ENCODE measurements at places on chromosomes 2 and 18.
A peak's percentile ranks its signal among the peaks of the same experiment; 100 is the strongest.

- no peaks in the 10 kb centered on the region for H3K27me3 ChIP-seq
- H3K4me1 ChIP-seq = no peaks in the 10 kb centered on the region
- no peak for DNase-seq
- H3K4me3 ChIP-seq = no peak overlapping the region
- H3K27ac ChIP-seq = no peak overlapping the region
These were observed 3.6 kb upstream of the MC2R start for GRCh38 chr18:13918898-13919297.

DNA sequence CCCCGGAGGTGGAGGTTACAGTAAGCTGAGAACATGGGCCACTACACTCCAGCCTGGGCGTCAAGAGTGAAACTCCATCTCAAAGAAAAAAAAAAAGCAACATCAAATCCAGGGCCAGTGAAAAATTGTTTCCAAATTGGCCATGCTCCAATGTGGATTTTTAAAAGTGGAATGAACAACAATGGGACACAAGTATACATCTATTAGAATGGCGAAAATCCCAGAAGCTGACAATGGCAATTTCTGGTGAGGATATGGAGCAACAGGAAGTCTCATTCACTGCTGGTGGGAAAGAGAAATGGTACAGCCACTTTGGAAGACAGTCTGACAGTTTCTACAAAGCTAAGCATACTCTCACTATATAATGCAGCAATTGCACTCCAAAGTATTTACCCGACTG lies 161.4 kb downstream of the UXS1 start:
- H3K4me3 ChIP-seq = no peak overlapping the region
- H3K27me3 ChIP-seq = no peaks in the 10 kb centered on the region
- no peak for DNase-seq
- no peak overlapping the region for H3K27ac ChIP-seq
- H3K36me3 ChIP-seq = no peaks in the 10 kb centered on the region
- no peaks in the 10 kb centered on the region for H3K4me1 ChIP-seq

DNA sequence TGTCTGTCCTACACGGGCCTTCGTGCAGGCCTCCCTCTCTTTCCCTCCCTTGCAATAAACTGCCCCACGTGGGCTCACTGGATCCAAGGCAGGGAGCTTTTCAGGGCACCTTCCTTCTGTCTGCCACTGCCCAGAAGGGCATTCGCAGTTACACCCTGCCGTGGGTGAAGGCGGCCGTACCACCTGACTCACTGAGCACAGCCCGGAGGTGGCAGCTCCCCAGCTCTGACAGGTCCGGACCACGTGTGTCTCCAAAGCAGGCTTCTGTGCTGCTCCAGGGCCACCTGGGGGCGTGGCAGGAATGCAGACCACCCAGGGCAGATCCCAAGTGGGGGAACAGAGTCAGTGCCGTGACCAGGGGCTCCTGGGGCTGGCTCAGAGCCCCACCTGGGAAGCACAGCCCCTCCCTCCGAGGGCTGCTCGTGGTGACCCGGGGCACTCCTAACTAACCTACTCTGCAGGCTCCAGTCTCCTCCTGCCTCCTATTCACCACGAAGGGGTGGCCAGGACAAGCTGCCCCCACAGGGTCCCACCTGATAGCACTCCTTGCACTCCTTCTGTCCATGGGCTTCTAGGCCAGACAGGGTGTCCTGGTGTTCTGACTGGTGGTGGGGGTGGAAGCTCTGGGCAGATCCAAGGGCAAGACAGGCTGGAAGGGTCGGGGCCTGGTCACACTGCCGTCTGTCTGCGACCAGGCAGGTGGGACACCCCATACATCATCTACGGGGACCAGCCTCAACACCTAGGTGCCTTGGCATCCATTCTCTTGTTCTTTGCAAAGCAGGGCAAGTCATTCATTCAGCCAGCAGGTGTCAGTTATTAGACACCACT lies 9.7 kb downstream of the SNED1 start:
- H3K27me3 ChIP-seq = no peaks in the 10 kb centered on the region
- no peaks in the 10 kb centered on the region for H3K4me1 ChIP-seq
- H3K36me3 ChIP-seq = no peaks in the 10 kb centered on the region
- no peak overlapping the region for H3K4me3 ChIP-seq
- H3K27ac ChIP-seq = no peak overlapping the region
- DNase-seq = peak; percentile 18

DNA sequence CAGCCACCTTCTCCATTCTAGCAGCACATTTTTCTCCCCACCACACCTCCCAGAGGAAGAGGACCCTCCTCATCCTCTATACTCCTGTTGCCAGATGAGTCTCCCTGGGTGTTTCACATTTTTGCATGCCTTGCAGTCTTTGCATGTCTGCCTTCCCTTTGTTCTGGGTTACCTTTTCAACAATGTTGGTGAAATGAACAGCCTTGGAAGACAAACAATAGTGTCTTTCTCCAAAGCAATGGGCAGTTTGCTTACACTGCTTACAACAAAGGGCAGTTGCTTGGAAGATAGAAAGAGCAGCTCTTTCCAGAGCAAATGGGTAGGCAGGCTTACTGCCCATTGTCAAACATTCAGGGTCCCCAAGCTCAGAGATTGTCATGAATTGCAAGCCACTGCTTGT lies 14.5 kb upstream of the SEH1L start:
- H3K27me3 ChIP-seq = no peaks in the 10 kb centered on the region
- no peaks in the 10 kb centered on the region for H3K36me3 ChIP-seq
- no peak overlapping the region for H3K4me3 ChIP-seq
- no peak overlapping the region for H3K27ac ChIP-seq

DNA sequence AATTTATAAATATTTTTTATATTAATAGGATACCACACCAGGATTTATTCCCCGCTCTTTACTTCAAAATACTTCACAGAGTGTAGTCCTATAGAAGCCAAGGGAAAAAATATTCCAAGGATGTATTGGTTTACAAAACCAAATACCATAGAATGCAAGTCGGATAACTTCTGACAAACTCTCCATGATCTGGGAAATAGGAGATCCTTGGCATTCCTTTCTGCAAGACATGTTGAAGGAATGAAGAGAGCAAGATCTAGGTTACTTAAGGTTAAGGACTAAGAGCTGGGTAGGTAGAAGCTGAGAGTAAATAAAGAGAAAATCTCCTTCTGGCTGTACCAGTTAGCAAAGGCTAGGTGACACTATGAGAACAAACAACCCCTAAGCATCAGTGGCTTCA lies 141.2 kb downstream of the LRATD1 start:
- no peaks in the 10 kb centered on the region for H3K4me1 ChIP-seq
- H3K36me3 ChIP-seq = no peaks in the 10 kb centered on the region
- DNase-seq = no peak
- H3K4me3 ChIP-seq = no peak overlapping the region
- H3K27ac ChIP-seq = no peak overlapping the region

DNA sequence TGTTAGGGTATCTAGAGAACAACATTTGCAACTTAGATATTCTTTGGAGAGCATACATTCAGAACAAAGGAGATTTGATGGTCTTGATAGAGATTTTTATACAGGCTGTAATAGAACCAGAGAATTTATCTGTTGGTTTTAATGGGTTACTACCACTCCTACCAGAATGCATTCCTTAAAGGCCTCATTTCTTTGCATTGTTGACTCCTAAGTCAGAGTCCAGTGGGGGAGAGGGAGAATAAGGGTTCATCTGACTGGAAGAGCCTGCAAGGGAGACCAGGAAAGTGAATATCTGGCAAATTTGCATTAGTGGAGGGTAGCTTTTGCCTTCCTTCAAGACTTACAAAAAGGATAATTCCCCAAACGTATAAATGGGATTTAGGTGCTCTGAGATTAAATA lies 29.7 kb downstream of the AGPS start:
- H3K4me3 ChIP-seq = no peak overlapping the region
- H3K27me3 ChIP-seq = no peaks in the 10 kb centered on the region
- H3K27ac ChIP-seq = no peak overlapping the region
- H3K36me3 ChIP-seq = no peaks in the 10 kb centered on the region

DNA sequence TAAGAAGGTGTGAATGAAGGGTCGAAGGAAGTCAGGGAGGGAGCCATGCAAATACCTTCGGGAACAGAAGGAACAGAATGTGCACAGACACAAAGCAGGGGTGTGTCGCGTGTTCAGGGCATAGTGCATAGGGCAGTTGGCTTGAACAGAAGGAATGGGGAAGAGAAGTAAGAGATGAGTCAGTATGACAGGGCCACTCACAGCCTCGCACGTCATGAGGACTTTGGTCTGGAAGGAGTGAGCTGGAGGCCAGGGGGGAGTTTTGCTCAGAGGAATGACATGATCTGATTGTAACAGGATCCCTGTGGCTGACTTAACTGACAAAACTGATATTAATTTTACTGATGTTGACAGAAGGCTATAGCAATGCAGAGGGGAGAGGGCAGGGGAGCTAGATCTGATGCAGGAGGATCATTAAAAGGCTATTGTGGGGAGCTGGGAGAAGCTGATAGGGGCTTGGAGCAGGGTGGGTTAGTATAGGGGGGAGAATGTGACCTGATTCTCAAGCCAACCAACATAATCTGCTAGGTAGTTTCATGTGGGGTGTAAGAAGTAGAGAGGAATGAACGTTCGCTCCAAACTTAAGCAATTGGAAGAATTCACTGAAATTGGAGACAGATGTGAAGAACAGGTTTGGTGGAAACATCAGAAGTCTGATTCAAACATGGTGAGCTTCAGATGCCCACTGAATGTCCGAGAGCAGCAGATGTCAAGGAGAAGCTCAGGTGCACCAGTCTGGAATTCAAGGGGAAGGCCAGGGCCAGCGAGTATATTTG lies 60.4 kb upstream of the COPS8 start:
- H3K36me3 ChIP-seq = no peaks in the 10 kb centered on the region
- H3K4me1 ChIP-seq = no peaks in the 10 kb centered on the region
- no peak overlapping the region for H3K27ac ChIP-seq
- no peak overlapping the region for H3K4me3 ChIP-seq
- H3K27me3 ChIP-seq = no peaks in the 10 kb centered on the region

DNA sequence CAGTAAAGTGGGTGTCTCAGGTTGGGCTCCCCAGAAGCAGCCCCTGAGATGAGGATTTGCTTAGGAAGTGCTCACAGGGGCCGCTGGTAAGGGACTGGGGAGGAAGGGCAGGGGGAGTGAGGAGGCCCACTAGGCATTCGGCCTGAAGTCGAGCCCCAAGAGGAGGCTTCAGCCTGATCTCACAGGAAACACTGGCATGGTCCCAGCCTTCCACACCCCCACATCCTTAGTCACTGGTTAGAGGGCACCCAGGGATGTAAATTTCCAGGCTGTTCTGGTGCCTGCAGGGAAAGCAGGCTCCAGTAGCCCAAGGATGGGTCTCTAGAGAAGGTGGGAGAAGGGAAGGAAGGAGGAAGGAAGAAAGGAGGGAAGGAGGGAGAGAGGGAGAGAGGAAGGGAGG lies 22.4 kb upstream of the KCNK3 start:
- H3K27me3 ChIP-seq = no peaks in the 10 kb centered on the region
- H3K4me1 ChIP-seq = no peaks in the 10 kb centered on the region
- no peaks in the 10 kb centered on the region for H3K36me3 ChIP-seq
- no peak overlapping the region for H3K27ac ChIP-seq

DNA sequence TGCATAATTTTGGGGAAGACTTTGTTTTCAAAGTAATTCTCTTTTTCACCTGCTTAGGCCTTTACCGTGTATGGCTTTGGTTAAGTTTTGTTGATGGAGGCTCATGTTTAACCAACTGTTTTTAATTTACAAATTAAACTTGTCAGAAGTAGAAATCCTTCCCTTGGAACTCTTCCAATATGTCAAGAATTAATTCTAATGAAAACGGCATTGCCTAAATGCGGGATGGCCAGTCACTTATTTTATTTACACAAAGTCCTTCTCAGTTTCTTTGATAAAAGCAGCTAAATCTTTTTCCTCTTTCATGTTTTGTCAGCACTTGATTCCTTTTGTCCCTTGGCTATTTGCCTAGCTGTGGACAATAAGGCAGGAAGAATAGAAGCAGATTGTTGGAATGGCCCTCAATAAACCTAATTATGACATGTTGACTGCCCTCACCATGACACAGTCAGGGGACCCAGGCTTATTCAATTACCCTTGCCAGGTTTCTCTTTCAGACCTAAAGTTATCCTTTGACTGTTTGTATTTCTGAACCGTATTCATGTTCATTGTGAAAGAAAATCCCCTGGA lies 26.3 kb downstream of the PAX3 start:
- H3K4me1 ChIP-seq = no peaks in the 10 kb centered on the region
- H3K27ac ChIP-seq = no peak overlapping the region
- no peak for DNase-seq
- H3K27me3 ChIP-seq = peaks cover 22% of the 10 kb centered on the region
- no peak overlapping the region for H3K4me3 ChIP-seq

GRCh38 chr18:55380589-55380988 lies 207.4 kb downstream of the TCF4 start:
- no peak for DNase-seq
- no peak overlapping the region for H3K4me3 ChIP-seq
- no peak overlapping the region for H3K27ac ChIP-seq
- no peaks in the 10 kb centered on the region for H3K4me1 ChIP-seq

- H3K4me3 ChIP-seq = peak within 1 kb of the TSS; percentile 96
- H3K27me3 ChIP-seq = no peaks in the 10 kb centered on the region
- DNase-seq = peak; percentile 77
- H3K4me1 ChIP-seq = peaks cover 9% of the 10 kb centered on the region
These were observed at the start of gene MTX2 for GRCh38 chr2:176269319-176270099. Gene MTX2, plus strand, starts transcription at chr2:176269442. Its CDS starts 188 bp downstream, at chr2:176269630.

DNA sequence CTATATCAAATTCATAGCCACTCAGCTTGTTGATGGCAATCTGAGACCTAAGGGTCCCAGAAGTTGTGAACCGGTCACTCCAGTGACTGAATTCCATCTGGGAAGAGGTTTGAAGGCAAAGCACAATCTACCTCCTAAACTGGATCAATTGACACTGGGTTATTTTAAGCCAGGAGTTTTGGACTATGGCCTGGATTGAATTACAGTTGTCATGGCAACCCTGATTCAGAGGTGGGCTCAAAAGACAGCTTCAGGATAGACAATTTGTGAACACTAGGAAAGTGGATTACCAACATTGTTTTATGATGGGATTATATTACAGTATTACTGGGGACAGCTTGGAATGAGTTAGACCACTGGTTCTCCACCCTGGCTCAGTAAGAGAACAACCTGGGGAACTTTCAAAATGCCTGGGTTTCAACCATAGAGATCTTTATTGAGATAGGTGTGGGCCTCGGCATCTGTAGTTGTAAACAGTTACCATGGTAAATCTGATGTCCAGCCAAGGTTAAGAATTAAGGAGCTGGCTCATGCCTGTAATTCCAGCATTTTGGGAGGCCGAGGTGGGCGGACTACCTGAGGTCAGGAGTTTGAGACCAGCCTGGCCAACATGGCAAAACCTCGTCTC lies 58.8 kb downstream of the MFSD6 start:
- H3K4me1 ChIP-seq = no peaks in the 10 kb centered on the region
- no peaks in the 10 kb centered on the region for H3K36me3 ChIP-seq
- no peak overlapping the region for H3K4me3 ChIP-seq
- no peak overlapping the region for H3K27ac ChIP-seq
- no peaks in the 10 kb centered on the region for H3K27me3 ChIP-seq
- no peak for DNase-seq

GRCh38 chr2:68390114-68390513 lies 25.0 kb downstream of the PLEK start:
- no peaks in the 10 kb centered on the region for H3K36me3 ChIP-seq
- H3K27ac ChIP-seq = no peak overlapping the region
- no peak overlapping the region for H3K4me3 ChIP-seq
- DNase-seq = no peak

DNA sequence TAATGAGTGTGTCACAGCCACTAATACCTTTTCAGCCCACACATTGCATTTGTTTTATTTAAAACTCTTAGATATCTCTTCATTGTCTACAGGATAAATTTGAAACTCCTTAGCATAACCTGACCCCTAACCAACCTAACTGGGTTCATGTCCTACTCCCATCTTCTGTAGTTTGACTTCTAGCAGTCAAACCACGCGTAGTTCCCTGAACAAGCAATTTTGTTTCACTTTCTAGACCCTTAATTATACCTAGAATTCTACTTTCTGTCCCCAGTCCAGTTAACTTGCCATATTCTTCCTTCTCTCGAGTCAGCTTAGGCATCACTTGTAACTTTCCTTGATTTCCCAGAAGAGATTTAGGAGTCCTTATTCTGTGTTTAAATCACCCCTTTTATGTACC lies 55.1 kb downstream of the RBBP8 start:
- no peaks in the 10 kb centered on the region for H3K4me1 ChIP-seq
- H3K27ac ChIP-seq = no peak overlapping the region
- H3K4me3 ChIP-seq = no peak overlapping the region
